ENCODE measurements at places on chromosomes 4 and X. TPM values are rescaled to one million over a fixed set of nuclear protein-coding genes. Genes with fewer than 3 reads are reported as not detected.

Gene KLHL4
- 10.1 TPM for polyA plus RNA-seq

Gene TNMD
- 0.24 TPM for polyA plus RNA-seq

Gene SFRP2
- polyA plus RNA-seq, result 2.0 TPM

Gene ATP1B4
- polyA plus RNA-seq, result not detected

Gene DOK7
- polyA plus RNA-seq, result not detected

Gene ERAS
- polyA plus RNA-seq, result not detected

Gene CENPVL2
- polyA plus RNA-seq, result not detected

Gene SULT1B1
- 0.20 TPM for polyA plus RNA-seq

Gene PPBP
- 0.27 TPM for polyA plus RNA-seq

Gene RENBP
- 27.6 TPM for polyA plus RNA-seq

Gene TRIML2
- polyA plus RNA-seq, result 0.20 TPM

Gene IRS4
- not detected for polyA plus RNA-seq

Gene ARMCX4
- 19.1 TPM for polyA plus RNA-seq

Gene GUCY1A1
- polyA plus RNA-seq, result 3.8 TPM

Gene C4orf51
- polyA plus RNA-seq, result not detected

Gene L1CAM
- 8.9 TPM for polyA plus RNA-seq

Gene CENPE
- 0.32 TPM for polyA plus RNA-seq

Gene C4orf17
- polyA plus RNA-seq, result not detected

Gene P2RY10
- 0.42 TPM for polyA plus RNA-seq

Gene CLDN34
- not detected for polyA plus RNA-seq

Gene TMSB15C
- 0.30 TPM for polyA plus RNA-seq

Gene CFAP47
- polyA plus RNA-seq, result 0.48 TPM

Gene COPS4
- polyA plus RNA-seq, result 13.4 TPM

Gene KCND1
- 2.4 TPM for polyA plus RNA-seq

Gene STAP1
- 0.10 TPM for polyA plus RNA-seq

Gene SATL1
- polyA plus RNA-seq, result 0.94 TPM

Gene XKRX
- polyA plus RNA-seq, result 0.47 TPM

Gene CXXC4
- polyA plus RNA-seq, result 0.27 TPM

Gene NAT8L
- polyA plus RNA-seq, result 0.18 TPM

Gene LRRC66
- polyA plus RNA-seq, result 1.0 TPM

Gene RGN
- 487 TPM for polyA plus RNA-seq

Gene AKAP14
- not detected for polyA plus RNA-seq

Gene ENOPH1
- polyA plus RNA-seq, result 44.4 TPM

Gene ZCCHC12
- polyA plus RNA-seq, result 10.0 TPM

Gene RTL9
- polyA plus RNA-seq, result 0.10 TPM

Gene ZAR1
- polyA plus RNA-seq, result not detected

Gene BMX
- polyA plus RNA-seq, result 0.64 TPM

Gene OTC
- 0.54 TPM for polyA plus RNA-seq

Gene FTSJ1
- 42.2 TPM for polyA plus RNA-seq

Gene RNF128
- 37.8 TPM for polyA plus RNA-seq

Gene FRAS1
- 0.20 TPM for polyA plus RNA-seq

Gene IL3RA
- polyA plus RNA-seq, result 3.6 TPM

Gene SLC16A2
- 9.3 TPM for polyA plus RNA-seq

Gene SMIM43
- 0.20 TPM for polyA plus RNA-seq

Gene ANK2
- polyA plus RNA-seq, result 21.2 TPM

Gene FAT4
- polyA plus RNA-seq, result 1.8 TPM

Gene XAGE2
- polyA plus RNA-seq, result not detected

Gene SUPT20HL2
- not detected for polyA plus RNA-seq

Gene F8A1
- polyA plus RNA-seq, result 40.5 TPM

Gene MTNR1A
- polyA plus RNA-seq, result not detected

Gene PRDM5
- 6.2 TPM for polyA plus RNA-seq

Gene PDLIM3
- polyA plus RNA-seq, result 13.9 TPM

Gene SPIN2A
- 0.26 TPM for polyA plus RNA-seq

Gene DGKK
- polyA plus RNA-seq, result 2.3 TPM

Gene CFP
- polyA plus RNA-seq, result 1.2 TPM

Gene DCAF8L2
- polyA plus RNA-seq, result not detected

Gene CT45A10
- not detected for polyA plus RNA-seq

Gene UGT2B10
- polyA plus RNA-seq, result not detected

Gene LUZP4
- polyA plus RNA-seq, result not detected
